Fibroblast of skin of back (primary cell): ENCODE measurements at places on chromosomes 12 and 14.

DNA sequence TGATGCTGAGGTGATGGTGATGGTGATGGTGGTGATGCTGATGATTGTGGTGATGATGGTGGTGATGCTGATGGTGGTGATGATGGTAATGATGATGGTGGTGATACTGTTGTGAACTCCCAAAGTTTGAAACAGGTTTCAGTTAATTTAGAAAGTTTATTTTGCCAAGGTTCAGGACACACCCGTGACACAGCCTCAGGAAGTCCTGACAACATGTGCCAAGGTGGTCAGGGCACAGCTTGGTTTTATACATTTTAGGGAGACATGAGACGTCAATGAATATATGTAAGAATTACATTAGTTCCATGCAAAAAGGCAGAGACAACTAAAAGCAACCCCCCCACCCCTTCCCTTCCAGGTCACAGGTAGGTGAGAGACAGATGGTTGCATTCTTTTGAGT, 112.8 kb upstream of the EVL start:
- DNase-seq, result no peak

DNA sequence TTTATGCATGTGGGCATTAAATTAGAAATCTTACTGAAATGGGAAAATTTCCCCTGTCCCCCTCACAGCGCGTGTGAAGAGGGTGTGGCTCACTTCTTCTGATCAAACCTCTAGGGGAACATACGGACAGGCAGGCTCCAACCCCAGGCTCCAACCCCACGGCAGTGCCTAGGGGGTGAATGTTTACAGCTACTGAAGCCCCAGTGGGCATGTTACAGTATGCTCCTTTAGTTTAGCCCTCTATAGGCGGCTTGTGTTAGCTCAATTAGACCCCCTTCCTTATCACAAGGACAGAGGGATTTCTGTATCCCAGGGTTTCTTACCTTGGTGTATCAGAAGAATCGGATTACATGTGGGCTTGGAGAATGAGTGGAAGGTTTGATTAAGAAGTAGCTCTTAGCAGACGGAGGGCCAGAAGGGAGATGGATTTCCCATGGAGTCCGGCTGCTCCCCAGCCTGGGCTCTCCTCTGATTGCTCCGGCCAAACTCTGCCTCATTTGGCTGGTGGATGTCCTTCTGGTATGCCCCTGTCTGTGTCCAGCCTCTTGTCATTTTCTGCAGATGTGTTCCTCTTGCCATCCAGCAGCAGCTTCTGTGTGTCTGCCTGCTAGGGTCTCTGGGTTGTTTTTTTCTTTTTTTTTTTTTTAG, 223.7 kb downstream of the TMTC2 start:
- no peak for DNase-seq

DNA sequence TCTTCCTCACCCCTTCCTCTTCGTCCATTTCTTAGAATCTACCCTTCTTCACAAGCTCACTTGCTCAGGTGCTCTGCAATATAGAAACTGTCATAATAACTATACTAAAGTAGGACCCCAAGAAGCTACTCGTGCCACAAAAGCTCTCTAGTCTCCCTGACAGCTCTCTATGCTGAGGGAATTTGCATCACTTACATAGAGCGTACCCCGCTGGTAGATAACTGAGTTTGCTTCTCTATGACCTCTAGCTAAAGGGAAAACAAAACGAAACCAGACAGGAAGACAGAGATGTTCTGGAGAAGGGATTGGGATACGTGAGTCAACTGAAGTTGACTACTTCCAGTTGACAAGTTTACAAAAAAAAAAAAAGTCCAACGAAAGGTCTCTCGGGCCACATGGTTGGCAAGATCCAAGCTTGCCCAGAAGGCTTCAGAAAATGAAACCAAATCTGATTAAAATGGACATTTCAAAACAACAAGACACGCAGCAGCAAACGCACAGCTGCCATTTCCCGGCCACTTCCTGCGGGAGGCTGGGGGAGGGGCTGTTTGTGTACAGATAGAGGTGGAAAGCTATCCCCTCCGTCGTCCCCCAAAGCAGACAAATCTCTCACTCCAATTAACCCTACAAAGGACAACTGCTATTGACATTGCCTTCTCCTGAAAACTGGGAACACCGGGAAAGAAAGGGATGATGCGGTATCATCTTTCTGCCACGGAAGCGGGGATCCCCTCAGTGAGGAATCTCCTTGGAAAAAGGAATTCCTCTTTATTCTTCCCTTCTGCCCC, 1.3 kb downstream of the BAZ2A start:
- peak; percentile 54 for DNase-seq

GRCh38 chr12:101637936-101638335, 43.2 kb downstream of the MYBPC1 start:
- DNase-seq, result no peak
